ENCODE measurements at places on chromosomes 1 and 21.

DNA sequence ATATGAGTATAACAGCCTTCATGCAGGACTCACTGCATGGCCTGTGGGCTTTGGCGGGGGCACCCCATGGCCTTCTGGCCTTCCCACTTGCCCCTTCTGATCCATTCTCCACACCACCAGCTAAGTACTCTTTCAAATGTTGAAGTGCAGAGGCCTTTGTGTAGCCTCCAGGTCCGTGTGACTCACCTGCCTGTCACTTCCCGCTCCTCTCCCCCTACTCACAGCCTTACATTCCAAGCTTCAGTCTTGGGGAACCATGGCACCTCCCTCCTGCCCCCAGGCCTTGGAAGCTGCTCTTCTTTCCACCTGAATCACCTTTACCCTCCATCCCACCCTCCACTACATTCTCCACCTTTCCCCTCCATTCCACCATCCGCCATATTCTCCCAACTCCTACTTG is 69.6 kb downstream of the PGM1 start:
- DNase-seq = no peak

GRCh38 chr1:26045722-26046245 is at the start of gene SLC30A2:
Gene SLC30A2, minus strand, starts transcription at chr1:26046118. Its CDS starts 222 bp downstream, at chr1:26045896.
- no peak for DNase-seq

GRCh38 chr1:116352349-116352813 is 20.7 kb upstream of the ATP1A1 start:
- no peak for DNase-seq

DNA sequence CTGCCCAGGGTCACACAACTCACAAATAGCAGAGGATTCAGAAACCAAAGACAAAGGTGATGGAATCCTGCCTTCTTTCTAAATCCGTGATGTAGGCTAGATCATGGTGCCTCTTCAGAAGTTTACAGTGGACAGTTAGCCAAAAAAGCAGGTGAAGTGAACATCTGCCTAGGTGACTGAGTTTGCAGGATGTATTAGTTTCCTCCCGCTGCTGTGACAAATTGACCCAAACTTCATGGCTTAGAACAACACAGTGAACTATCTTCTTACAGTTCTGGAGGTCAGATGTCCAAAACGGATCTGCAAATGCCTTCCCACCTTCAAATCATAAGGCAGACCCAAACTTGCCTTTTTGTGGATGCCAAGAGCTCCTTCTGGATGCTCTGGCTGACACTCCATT is 3.2 kb upstream of the TMEM51 start:
- DNase-seq = no peak

- DNase-seq = no peak
Observed at GRCh38 chr1:64653466-64653865, 91.4 kb upstream of the RAVER2 start.

- DNase-seq = peak; percentile 2
Observed at GRCh38 chr1:188249811-188250210, 1421.1 kb downstream of the PLA2G4A start.

DNA sequence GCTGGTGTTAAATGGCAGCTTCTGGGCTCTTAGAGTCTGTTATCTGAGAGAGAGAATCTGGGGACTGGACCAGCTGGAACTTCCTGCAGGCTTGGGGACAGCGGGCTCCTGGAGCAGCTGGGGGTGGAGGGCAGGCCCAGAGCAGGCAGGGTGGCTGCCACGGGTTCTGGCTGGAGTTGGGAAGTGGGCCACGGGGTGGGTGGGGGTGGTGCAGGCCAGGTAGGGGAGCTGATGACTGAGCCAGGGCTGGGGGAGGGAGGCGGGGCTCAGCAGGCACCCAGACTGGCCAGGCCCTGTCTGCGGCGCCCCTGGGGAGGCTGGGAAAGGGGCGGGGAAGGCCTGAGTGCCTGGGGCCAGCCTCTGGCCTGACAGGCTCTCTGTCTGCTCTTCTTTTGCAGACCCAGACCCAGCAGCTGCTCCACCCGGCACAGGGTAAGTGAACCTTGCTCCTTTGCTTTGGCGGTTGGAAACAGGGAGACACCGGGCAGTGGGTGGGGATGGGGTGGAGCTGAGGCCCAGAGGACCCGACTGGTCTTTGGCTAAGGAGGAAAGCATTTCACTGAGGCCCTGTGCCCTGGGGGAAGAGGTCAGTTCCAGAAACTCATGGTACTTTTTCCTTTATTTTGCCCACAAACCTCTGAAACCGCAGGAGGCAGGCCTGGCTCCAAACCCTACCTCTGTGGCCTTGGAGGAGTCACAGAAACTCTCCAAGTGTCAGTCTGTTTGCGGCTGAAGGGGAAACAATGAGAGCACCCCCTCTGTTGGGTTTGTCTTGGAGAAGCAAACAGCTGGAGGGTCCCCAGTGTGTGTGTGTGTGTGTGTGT is 48.8 kb downstream of the ARHGEF10L start:
- peak; percentile 79 for DNase-seq

GRCh38 chr1:227343206-227343605 is 24.9 kb upstream of the CDC42BPA start:
- DNase-seq = peak; percentile 50

- DNase-seq = no peak
Observed at GRCh38 chr1:152009691-152010090, 16.0 kb upstream of the S100A10 start.

GRCh38 chr1:210755991-210756659 is 377.8 kb downstream of the KCNH1 start:
- no peak for DNase-seq

DNA sequence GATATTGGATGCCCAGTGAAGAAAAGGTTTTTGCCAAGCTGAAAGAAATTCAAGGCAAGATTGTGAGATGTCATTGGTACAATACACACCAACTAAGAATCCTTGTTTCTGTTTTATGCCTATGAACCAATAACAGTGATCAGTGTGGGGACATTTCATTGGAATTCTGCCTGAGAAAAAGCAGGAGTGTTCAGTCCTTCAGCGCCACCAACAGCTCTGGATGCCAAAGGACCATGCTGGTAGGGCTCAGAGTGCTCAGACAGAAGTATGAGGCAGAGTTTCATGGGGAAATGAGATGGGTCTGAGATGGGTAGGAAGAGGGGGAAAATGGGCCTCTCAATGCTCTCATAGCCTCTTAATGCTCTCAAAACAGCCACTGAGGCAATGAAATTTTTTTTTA is 56.5 kb downstream of the GABPA start:
- DNase-seq = no peak

DNA sequence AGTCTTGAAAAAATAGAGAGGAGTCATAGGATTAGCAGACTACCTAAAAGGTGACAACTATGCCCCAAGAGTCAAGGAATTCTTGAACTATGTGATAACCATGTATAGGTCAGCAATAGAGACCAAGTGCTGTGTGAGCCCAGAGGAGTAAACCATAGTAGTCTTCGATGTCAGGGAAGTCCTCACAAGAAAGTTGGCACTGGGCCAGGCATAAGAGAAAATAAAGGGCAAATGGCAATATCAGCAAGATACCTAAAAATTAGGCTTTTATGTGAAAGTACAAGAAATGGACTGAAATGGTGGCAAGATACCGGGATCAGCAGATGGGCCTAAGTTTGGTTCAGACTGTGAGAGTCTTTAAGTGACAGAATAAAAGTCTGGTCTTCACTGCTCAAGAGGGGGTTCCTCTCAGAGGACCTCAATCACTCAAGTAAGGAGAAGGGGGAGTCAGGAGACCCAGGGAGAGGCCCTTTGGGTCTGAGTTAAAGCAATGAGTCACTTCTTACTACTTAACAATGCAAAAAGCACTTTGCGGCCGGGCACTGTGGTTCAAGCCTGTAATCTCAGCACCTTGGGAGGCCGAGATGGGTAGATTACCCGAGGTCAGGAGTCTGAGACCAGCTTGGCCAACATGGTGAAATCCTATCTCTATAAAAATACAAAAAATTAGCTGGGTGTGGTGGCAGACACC is 95.0 kb downstream of the TEX35 start:
- no peak for DNase-seq
